ENCODE measurements at places on chromosomes 3 and 15.

DNA sequence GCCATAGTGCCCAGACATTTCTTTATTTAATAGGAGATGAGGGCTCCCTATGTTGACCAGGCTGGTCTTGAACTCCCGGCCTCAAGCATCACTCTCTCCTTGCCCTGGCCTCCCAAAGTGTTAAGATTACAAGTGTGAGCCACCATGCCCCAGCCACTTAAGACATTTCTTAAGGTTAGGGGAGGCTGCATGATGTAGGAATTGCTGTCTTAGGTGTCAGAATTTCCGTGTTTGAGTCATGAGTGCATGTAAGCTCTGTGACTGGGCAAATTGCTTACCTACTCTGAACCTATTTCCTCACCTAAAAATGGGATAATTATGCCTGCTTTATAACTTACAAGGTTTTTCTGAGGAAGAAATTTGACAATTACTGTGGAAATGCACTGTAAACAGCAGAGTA, 34.2 kb upstream of the SIAH2 start:
- no peak for DNase-seq

- no peak for DNase-seq
Observed at GRCh38 chr3:176920766-176921160, 276.5 kb downstream of the TBL1XR1 start.

DNA sequence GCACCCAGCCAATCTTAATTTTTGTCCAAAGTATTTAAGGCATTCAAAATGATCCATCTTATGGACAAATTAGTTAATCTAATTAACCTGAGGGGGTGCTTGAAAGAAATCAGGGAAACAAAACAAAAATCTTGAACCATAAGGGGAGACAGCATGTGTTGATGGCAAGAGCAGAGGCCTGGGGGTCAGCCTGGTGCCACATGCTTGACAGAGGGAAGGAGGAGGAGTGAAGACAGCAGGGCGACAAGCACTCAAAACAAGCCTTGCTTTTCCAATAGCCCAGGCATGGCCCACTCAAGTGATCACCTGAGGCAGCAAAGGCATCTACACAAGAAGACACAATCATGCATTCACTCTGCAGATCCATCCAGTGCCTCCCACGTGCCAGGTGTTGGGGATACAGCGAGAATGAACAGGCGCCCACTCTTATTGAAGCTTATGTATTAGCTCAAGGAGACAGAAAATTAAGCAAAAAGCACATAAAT, 25.0 kb upstream of the MGLL start:
- peak; percentile 18 for DNase-seq

DNA sequence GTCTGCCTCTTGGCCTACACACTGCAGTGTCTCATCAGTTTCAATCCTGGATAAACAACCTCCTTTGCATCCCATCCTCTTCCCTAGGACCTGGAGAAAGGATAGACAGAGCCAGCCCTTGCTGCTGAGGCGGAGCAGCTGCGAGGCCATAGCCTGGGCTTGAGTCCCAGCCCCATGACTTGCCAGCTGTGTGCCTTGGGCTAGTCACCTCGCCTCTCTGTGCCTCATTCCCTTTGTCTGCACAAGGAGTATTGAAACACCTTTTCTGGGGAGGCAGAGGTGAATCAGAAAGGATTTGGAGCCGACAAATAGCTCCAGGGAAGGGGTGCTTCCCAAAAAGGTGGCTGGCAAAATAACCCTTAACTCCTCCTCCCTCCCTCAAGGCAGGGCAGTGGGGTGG, 65.0 kb upstream of the SLC6A1 start:
- DNase-seq = no peak

DNA sequence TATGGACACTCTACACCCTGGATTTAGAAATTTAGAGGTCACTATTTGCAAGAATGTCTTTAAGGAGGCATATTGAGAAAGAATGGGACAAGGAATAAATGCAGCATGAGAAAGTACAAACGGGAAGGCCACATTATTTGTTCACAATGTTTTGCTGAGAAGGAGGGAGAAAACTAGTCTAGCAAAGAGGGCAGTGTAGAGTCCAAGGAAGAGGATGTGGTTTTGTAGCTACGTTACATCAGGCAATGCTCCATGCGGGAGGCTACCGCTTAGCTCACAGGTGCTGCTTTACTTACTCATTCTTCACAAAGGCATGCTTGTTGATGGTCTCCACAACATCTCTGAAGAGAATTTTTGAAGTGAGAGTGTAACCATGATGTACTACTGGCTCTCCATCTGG, 191.1 kb downstream of the PLCH1 start:
- DNase-seq = no peak

DNA sequence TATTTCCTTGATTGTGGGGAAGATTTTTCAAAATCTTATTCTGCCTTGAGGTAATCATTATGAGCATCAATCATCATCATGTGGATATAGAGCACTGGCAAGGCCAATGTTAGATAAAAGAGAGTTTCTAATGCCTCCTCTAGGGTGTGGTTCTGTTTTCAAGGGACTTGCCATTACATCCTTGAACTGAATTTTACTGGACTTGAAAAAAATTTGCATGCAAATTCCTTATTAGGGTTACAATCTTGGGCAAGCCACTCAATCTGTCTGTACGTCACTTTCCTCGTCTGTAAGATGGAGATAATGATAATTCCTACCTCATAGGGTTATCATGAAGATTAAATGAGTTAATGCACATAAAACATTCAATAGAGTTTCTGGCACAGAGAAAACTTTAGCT, 156.2 kb upstream of the WNT5A start:
- DNase-seq = no peak

- DNase-seq = no peak
Observed at GRCh38 chr3:197104738-197105137, 75.1 kb upstream of the MELTF start.

- DNase-seq = no peak
Observed at GRCh38 chr3:119870512-119870911, 88.6 kb downstream of the NR1I2 start.

GRCh38 chr3:12455740-12456139, 28.5 kb upstream of the TSEN2 start:
- no peak for DNase-seq

DNA sequence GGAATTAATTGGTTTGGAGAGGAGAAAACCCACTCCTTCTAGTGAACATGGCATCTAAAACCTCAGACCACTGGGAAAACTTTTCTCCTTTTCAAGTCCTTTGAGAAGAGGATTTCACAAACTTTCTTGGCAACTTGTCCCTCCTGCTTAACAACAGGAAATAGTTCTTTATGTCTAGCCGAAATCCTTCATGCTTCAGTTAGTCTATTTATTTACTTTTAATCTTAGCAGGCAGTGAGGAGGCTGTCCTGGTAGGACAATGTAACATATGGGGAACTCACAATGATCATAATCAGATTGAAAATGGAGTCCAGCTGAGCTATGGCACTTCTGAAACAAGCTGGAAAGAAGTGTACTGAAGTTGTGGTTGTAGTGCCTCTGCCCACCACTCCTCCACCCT, 50.6 kb downstream of the KY start:
- no peak for DNase-seq

DNA sequence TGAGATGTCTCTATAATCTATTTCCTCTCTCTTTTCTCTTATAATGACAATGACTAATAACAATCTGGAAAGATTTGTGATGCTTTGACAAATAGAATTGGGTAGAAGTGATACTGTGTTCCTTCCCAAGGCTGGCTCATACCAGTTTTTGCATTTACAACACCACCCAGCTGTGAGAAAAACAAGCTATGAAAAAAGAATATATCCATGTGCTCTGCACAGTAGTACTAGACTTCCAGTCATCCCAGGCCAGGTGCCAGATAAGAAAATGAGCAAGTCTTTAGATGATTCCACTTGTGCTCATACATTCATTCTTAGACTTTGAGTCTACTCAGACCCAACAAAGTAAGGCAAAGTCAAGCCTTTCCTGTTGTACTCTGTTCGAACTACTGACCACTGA, 350.2 kb upstream of the POU1F1 start:
- no peak for DNase-seq

GRCh38 chr3:175179055-175179454, 319.9 kb downstream of the NAALADL2 start:
- no peak for DNase-seq

DNA sequence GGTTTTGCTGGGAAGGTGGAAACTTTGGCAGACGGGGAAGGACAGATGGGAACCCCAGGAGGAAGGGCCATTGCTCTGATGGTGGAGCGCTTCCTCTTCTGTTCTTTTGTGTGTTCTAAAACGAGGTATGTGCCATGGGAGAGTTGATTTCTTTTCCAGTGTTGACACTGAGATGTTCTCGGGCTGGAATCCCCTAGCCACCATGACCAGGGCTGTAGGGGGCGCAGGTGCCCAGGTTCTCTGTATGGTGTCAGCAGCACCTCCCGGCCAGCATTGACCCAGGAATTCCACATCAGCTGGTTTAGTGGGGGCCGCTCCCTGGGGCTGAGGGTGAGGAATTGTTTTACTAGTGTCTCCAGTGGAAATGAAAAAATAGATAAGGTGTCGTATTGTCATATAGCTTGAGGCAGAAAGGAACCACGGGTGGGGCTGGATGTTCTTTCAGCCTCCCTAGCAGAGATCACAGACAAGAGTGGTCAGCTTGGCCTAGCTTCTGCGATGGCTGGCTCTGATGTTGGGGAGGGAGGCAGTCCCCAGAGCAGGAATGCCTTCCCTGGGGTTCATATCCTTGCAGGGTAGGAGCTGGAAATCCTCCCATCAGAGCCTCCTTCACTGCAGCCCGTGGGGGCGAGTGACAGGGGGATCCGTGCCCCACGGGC, 34.2 kb upstream of the ACAD9 start:
- DNase-seq = no peak

DNA sequence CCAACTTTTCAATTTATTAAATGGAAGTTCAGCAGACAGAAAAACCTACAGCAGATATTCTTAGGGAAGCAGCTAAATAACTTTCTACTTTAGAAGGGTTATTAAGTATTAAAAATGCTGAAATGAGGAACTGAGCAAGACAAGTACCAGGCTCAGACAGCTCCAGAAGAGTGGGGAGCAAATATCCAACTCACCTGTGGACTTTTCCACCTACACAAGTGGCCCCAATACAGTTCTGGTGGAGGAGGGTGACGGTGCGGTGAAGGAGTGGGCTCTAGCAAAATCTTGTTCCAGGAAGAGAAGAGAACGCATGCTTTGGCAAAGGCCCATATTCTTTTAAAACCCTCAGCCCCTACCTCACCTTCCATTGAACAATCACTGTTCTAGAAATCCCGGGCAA, 129.7 kb upstream of the LMOD3 start:
- no peak for DNase-seq

DNA sequence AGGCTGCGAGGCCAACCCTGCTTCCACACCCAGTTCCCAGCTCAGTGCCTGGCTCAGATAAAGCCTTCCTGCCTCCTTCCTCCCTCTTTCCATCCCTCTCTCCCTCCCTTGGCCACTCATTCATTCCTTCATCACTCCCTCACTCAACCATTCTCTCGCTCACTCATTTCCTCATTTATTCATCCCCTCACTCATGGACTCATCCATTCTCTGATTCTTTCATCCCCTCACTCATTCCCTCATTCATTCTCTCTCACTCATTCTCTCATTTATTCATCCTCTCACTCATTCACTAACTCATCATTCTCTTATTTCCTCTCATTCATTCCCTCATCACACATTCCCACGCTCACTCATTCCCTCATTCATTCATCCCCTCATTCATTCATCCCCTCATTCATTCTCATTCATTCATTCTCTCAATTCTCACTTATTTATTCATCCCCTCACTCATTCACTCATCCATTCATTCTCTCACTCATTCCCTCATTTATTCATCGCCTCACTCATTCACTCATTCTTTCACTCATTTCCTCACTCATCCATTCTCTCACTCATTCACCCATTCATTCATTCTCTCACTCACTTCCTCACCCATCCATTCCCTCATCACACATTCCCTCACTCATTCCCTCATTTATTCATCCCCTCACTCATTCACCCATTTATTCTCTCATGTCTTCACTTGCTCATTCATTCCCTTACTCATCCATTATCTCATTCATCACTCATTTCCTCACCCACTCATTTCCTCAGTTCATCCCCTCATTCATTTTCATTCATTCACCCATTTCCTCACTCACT, 13.2 kb downstream of the ABTB1 start:
- DNase-seq = no peak

GRCh38 chr15:70643783-70644125, 119.6 kb downstream of the UACA start:
- no peak for DNase-seq

GRCh38 chr15:37693926-37694325, 240.5 kb upstream of the TMCO5A start:
- DNase-seq = no peak

DNA sequence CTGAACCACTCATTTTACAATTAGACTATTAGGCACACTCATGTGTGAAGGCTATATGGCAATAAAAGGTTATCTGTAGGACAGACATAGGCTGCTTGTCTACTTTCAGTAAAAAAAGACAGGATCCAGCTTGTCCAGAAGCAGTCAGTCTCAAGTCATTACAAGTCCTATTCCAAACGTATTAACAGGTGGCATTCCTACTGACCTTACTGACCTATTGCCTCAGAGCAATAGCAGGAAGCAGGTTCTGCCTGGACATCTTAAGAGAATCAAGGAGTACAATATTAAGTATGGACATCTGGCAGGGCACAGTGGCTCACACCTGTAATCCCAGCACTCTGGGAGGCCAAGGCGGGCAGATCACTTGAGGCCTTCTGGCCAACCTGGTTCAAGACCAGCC, 7.0 kb downstream of the CMTM6 start:
- no peak for DNase-seq

- DNase-seq = no peak
Observed at GRCh38 chr15:100895721-100896120, 16.1 kb downstream of the ALDH1A3 start.

- DNase-seq = no peak
Observed at GRCh38 chr3:107684431-107684925, 161.7 kb downstream of the BBX start.

GRCh38 chr3:127844326-127844942, 22.1 kb upstream of the MGLL start:
- no peak for DNase-seq

- DNase-seq = peak; percentile 17
Observed at GRCh38 chr3:54793171-54793570, 134.7 kb downstream of the LRTM1 start.

DNA sequence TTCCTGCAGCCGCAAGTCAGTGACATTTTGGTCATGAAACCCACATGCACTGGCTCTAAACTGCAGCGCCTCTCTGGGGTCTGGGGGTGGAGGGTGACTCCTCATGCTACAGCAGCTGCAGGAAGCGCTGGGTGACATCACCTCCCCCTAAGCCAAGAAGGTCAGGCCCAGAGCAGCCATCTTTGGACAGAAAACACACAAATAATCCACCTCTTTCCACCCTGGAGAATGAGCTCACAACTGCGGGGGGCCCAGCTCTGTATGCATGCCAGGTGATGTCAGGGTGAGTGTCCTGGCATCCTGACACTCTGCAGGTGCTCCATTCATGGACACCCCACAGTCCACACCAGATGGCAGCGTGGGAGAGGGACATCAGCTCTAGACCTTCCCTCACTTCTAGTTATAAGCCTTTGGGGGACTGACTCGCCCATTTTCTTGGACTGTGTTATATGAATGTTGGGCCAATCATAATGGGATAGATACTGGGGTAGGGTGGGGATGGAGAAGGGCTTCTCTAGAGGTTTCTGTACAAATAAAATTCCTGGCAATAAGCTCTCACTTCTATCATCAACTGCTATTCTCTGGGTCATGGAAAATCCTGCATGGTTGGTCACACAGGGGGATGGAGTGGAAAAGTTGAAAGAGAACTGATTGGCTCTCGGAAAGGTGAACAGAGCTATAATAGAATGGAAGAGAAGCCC, 70.7 kb upstream of the THBS1 start:
- no peak for DNase-seq

- no peak for DNase-seq
Observed at GRCh38 chr15:39365161-39365560, 215.7 kb upstream of the THBS1 start.

All from Ammon's horn (tissue), 1 donor.